ENCODE measurements at places on chromosomes 6 and 20. TPM values are rescaled to one million over a fixed set of nuclear protein-coding genes. Genes with fewer than 3 reads are reported as not detected.

TMC2 gene
- total RNA-seq, result not detected

TINAG gene
- total RNA-seq, result not detected

SENP6 gene
- total RNA-seq, result 101 TPM

CFAP206 gene
- total RNA-seq, result 0.18 TPM

TCP11 gene
- total RNA-seq, result not detected

CUL9 gene
- 27.0 TPM for total RNA-seq

DNA sequence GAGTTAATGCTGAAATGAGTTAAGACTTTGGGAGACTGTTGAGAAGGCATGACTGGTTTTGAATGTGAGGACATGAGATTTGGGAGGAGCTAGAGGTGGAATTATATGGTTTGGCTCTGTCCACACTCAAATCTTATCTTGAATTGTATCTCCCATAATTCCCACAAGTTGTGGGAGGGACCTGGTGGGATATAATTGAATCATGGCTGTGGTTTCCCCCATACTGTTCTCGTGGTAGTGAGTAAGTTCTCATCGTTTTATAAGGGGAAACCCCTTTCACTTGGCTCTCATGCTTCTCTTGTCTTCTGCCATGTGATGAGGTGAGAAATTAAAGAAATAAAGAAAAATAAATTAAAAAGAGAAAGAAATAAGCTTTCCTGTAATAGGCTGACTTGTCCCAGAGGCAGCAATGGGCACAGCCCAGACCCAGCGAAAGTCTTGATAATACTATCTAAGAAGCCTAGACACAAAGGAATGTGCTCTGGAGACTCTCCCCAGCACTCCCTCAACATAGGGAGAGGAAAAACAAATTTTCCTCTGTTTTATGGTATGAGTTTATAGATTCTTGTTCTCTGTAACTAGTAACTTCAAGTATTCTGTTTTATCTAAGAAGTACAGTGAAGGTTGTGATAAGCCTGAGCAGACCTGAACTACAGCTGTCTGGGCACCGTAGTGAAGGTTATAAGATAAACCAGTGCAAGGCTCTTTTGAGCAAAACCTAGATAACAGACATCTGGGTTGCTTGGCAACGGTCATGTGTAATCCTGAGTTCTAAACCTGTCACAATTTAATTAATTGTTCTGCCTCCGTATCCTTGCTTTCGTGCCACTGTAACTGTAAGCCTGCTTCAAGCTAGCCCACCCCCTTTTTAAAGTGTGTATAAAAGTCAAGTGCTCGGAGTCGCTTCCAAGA is 88.9 kb upstream of the ECI2 start:
- DNase-seq, result no peak

GRCh38 chr6:145761584-145761983 is 26.3 kb upstream of the EPM2A start:
- DNase-seq, result no peak

DNA sequence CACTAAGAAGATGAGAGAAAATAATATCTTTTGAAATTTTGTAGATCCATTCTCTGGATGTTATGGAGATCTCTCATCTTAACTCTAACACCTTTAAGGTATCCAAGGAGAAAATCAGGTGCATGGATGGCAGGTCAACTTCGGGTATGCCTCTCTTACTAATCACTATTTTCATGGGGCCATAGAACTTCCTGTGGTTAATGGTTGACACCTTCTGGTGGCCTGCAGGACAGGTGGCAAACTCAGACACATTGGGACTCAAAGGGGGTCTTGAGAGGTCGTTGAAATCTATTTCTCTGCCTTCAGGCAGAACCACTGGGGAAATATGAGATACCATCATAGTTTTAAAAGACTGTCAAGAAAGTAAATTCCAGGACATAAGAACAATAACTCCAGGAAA is 76.5 kb downstream of the ADAT2 start:
- DNase-seq, result no peak

DNA sequence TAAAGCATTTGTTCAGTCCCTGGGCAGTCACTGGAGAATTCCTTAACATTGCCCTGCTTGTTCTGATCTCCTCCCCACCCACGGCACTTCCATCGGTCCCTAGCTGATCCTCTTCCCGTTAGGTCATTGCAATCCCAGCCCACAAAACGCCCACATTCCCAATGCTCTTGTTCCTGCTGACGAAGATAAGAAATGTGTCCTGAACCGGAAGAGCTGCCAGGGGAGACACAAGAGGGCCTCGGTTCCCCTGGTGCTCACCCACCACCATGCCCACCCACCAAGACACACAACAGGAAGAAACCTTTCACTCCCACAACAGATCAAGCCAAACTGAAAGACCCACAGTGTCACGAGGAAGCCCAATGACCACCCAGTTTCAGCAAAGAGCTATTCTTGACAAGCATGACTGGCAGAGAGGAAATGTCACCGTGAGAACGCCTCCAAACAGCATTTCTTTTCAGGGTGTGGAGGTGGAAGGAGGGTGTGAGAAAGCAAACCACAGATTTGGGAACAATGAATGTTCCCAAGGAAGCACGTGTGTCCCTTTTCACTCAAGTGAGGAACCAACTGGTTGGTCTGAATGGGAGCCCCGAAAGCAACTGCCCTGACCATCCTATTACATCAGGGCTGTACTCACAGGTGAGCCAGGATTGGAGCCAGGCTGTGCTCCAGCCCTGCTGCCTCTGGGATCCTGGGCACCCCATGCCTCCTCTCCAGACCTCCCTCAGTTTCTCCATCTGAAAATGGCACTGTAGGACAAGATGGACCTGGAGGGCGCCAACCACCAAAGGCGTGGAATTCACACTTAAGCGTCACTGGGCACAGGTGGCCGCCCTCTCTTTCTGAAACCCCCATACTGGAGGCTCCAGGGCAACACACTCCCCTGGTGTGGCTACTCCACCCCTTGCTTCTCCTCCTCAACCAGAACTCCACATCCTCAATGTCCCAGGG is 97.5 kb downstream of the ZMYND8 start:
- no peak for DNase-seq

DNA sequence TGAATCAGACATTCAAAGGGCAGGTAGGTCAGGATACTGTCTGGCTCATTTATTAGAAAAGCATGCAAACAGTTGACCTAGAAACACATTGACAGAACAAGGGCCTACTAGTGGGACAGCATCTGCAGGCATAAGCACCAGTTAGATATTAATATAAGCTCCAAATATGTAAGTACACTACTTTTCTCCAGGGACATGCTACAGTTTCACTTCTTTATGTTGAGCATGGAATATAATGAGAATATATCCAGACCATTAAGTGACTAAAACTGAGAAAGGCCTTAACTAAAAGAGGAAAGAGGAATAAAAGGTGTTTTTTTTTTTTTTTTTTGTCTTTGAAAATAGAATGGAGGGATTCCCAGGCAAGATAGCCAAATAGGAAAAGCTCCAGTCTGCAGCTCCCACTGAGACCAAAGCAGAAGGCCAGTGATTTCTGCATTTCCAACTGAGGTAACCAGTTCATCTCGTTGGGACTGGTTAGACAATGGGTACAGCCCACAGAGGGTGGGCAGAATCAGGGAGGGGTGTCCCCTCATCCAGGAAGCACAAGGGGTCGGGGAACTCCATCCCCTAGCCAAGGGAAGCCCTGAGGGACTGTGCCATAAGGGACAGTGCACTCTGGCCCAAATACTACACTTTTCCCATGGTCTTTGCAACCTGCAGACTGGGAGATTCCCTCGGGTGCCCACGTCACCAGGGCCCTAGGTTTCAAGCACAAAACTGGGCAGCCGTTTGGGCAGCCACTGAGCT is 251.6 kb downstream of the PHF3 start:
- DNase-seq, result no peak

- no peak for DNase-seq
Observed at GRCh38 chr20:58407966-58408557, 19.0 kb downstream of the VAPB start.

WFDC6 gene
- not detected for total RNA-seq

DNA sequence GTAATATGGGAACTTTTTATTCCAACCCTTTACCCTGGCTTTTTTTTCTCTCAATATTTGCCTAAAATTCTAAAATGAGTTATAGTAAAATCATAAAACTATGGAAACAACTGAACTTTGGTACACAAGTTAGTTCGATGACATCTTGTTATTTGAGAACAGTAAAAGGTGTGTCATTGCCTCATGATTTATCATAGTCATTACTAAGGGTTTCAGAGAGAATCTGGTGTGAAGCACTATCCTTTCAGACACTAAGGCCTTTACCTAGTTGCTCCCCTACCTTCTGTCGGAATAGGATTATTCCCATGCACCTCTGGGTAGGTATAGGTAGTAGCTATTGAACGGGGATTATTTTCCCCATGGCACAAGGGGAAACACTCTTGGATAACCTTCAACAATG is 11.4 kb downstream of the TAF11 start:
- no peak for DNase-seq

ZNF311 gene
- 0.73 TPM for total RNA-seq

DNA sequence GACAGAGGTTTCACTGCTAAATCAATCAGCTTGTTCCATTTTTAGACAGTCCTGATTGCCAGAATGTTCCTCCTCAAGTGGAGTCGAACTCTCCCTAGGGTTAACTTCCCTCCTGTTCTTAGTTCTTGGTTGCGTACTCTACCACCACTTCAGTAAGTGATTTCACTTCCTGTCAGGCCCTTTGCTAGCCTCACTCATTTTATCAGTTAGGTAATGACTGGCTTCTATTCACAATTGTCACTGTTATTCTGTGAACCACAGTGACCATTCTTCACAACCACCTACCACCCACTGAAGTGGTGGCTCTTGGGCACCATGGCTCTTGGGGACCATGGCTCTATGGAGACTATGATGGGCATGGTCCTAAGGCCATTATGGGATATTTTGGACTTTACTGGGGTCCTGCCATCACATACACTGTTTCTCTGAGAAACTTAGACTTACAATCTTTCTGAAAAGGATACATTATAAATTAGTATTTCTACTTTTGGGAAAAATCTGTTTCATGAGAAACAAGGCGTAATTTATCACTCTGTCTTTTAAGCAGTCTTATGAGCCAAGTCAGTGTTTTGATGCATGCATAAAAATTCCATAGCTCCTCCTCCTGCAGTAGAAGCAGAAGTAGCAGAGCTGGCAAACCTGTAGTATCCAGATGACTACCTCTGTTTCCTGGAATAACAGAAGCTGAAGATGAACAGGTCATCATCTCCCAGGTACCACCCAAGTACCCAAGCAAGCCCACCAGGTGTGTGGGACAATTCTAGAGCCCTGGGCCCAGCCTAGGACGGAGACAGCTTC is 66.3 kb downstream of the ATXN1 start:
- no peak for DNase-seq

- DNase-seq, result no peak
Observed at GRCh38 chr6:126015863-126016262, 29.5 kb downstream of the TRMT11 start.

DNA sequence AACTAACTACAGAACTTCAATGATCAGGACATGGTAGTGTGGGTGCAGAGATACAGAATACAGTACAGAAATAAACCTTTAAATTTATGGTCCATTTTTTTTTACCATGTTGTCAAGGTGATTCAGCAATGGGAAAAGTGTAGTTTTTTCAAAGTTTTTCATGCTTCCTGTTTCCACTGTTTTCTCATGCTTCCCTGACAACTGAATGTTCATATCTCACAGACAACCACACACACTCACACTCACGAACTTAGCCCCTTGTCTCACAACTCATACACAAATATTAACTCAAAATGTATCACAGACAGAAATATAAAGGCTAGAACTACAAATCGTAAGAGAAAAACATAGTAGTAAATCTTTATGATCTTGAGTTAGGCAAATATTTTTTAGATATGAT is 232.6 kb upstream of the CDYL start:
- no peak for DNase-seq

NOTCH4 gene
- total RNA-seq, result 13.0 TPM

C6orf47 gene
- 12.8 TPM for total RNA-seq

DNA sequence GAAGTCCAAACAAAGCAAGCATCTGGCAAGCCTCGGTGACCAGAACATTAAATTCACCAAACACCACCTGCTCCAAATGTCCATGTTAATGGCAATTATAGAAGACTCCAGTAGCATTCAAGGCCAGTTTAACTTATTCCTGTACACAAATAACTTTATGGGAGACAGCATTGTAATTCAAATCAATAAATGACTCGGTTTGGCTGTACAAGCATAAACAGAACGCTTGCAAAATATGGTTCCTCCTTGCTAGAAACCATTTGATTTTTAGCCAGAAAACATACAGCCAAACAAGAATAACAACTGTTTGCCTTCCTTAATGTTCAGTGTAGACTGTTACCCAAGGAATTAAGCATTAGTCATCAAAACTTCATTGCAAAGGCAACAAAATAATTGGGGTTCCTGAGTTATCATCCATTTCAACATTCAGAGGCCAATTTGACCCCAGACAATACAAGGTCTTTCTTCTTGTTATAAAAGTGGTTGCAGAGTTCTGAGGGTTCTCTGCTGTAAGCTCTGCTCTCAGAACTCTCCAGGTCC is 125.1 kb downstream of the BFSP1 start:
- no peak for DNase-seq

GRCh38 chr6:167759912-167760311 is 66.8 kb upstream of the AFDN start:
- no peak for DNase-seq

LHFPL5 gene
- not detected for total RNA-seq

MANEA gene
- 3.5 TPM for total RNA-seq

DNA sequence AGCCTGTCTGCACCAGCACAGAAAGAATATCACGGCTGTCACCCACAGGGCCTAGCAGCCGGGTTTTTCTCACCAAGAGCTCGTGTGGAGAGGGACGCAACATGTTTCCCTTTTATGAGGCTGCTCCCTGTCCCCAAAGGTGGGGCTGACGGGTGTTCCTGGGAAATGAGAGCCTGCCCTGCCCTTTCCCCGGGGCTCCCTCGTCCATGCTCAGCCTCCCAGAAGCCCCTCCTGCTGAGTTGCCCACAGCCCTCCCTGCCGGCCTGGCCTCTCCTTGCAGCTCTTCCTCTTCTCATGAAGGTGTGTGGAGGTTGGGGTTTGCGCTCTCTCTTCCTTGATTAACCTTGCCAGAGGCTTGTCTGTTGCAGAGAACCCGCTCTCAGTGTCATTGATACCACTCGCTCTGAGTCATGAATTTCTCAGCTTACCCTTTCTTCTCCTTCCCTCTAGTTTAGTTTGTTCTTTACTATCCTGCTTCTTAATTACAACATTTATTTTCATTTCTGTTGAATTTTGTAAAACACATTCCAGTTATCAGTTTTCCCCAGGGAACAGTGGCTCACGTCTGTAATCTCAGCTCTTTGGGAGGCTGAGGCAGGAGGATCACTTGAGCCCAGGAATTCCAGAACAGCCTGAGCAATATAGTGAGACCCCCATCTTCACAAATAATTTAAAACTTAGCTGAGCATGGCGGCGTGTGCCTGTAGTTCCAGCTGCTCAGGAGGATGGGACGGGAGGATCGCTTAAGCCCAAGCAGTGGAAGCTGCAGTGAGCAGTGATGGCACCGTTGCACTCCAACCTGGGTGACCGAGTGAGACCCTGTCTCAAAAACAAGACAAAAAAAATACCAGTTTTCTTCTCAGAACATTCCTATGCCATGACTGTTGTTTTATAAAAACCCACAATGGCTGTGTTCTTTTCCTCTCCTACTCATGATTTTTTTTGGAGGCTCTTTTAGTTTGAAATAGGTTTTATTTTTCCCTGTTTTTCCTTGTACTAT is 103.8 kb downstream of the TMEM242 start:
- DNase-seq, result no peak

SLC35F1 gene
- not detected for total RNA-seq

GRCh38 chr20:54062812-54063280 is 7.5 kb downstream of the BCAS1 start:
- peak; percentile 71 for DNase-seq

LPA gene
- not detected for total RNA-seq

All from stomach (tissue), 19 donors.